ENCODE measurements at places on chromosomes 5 and 9.

DNA sequence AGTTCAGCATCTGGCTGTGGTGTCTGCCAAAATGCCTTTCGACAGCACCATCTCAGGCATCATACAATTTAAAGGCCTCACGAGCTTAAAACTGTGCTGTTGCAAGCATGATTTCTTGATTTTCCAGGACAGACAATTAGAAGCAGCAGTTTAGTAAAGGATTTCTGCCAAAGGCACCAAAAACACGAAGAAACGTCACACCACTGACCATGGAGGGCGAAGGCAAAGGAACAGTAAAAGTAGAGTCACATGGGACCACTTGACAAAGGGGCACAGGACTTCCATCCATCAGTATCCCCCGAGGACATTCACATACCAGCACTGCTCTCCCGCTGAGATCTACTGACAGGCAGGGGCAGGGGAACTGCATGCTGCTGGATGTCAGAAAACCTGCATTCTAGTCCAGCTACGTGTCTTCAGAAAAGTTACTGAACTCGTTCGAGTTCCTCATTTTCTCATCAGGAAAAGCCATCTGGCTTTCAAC is 70.4 kb upstream of the FBXW11 start:
- DNase-seq = no peak

DNA sequence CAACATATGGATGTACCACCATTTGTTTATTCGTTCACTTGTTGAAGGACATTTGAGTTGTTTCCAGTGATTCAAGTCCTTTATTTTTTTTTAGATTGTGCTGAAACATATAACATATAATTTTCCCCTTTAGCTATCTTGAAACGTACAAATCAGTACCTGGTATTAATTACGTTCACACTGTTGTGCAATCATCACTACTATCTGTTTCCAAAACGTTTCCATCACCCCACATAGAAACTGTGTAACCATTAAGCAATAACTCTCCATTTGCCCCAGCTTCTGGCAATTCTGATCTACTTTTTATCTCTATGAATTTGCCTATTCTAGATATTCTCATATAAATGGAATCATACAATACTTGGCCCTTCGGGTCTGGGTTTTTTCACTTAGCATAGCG is 116.0 kb downstream of the FGF1 start:
- DNase-seq = no peak

- DNase-seq = no peak
Measured at GRCh38 chr5:150066901-150067396, 19.4 kb downstream of the CSF1R start.

GRCh38 chr9:108549184-108549583 is 306.6 kb downstream of the ACTL7B start:
- DNase-seq = no peak

- DNase-seq = peak; percentile 56
Measured at GRCh38 chr9:126152622-126153362, 173.8 kb upstream of the MVB12B start.

- DNase-seq = no peak
Measured at GRCh38 chr9:84781458-84781857, 111.9 kb downstream of the NTRK2 start.

DNA sequence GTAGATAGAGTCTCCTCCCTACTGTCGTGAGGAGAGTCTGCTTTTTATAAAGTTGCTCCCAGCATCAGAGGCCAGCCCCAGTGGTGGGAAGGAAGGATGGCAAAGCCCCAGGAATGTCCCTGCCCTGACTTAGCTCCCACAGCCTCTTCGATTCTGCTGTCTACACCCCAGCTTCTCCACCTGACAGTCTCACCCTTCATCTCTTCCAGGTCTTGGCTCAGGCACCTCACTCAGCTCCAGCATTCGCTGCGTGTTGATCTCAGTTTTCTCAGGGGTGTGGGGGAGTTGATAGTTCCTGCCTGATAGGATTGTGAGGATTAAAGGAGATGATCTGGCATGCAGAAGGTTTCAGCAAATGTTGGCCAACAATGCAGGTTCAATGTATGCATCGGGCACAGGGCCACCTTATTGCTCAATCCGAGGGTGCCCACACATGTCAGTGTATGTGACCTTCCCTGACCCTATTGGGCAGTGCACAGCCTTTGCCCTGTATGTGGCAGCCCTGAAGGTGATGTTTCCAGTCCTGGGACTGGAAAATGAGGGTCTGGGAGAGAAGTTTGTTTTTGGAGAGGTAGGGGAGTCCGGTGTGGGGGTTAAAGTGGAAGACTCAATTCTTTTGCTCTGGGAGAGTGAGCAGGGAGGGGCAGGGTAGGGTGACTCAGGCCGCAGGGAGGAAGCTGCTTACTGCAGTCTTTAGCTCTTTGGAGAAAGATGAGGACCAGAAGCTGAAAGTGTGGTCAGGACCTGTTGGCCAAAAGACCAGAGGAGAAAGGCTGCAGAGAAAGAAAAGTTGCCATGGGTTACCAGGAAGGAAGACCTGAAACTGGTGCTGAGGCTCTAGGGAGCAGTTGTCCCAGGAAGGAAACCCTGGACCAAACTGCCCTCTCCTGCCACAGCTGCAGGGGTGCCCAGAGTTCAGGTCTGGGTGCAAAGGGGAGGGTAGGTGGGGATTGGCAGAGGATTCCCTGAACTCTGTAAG is 153.2 kb downstream of the MACROH2A1 start:
- peak; percentile 56 for DNase-seq

DNA sequence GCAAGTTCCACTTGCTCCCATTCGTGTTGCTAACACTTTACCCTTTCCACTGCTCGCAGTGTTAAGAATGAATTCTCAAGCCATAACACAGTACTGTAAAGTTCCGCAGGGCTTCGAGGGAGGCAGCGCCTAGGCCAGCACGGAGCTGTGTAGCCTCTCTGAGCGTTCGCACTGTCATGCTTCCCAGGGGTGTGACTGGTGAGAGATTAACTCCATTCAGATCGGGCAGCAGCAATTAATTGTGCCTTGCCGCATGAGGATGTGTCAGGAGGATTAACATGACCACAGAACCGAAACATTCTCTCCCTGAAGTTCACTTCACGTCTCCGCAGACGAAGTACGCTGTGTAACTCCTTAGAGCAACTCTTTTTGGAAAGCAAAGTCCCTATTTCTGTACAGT is 23.2 kb downstream of the ZBTB34 start:
- DNase-seq = no peak

DNA sequence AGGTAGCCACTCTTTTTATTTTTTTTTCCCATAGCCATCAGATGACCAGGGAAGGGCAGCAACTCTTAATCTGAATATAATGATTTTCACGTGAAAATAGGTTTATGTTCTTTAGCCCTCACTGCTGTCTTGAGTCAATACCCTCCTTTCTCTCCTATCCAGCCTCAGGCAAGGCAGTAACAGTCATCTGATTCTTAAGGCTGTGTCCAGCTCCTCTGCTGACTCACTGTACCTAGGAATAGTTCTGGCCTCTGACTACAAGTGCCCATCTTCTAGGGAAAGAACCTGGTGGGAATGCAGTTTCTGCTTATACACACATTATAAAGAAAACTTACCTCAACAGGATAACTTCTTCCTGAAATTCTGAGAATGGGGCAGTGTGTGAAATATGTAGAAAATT is 30.7 kb downstream of the DHX29 start:
- DNase-seq = no peak

- DNase-seq = no peak
Measured at GRCh38 chr9:125747053-125747764, at the start of gene PBX3. Gene PBX3, plus strand, starts transcription at chr9:125747373.

Measured in osteocyte (in vitro differentiated cells).